ENCODE measurements at places on chromosomes 5 and 9.

DNA sequence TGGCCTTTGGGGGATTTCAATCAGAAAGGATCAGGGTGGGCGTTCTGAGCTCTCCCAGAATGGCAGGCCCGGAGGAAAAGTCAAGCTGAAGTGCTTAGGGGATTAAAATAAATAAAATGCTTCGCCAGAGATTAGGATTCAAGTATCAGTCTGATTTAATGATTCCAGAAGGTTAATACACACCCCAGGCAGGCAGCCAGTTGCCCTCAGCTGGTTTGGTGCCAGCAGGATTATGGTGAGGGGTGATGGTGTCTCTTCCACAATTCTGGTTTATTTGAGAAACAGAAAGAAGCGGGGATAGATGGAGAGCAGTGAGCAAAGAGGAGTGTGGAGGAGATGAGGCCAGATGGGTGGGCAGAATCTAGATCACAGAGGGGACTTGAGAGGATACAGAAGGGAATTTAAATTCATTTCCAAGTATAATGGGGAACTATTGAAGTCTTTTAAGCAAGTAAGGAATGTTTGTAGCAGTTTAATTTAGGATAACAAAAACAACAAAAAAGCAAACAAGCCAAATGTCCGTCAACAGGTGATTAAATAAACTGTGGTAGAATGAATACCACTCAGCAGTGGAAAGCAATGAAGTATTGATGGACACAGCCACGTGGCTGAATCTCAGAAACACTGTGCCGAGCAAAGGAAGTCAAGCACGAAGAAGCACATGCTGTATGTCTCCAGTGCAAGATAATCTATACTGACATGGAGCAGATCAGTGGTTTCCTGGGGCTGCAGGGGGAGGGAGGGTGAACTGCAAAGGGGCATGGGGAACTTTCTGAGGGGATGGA lies 297.7 kb downstream of the MSX2 start:
- no peak for DNase-seq

DNA sequence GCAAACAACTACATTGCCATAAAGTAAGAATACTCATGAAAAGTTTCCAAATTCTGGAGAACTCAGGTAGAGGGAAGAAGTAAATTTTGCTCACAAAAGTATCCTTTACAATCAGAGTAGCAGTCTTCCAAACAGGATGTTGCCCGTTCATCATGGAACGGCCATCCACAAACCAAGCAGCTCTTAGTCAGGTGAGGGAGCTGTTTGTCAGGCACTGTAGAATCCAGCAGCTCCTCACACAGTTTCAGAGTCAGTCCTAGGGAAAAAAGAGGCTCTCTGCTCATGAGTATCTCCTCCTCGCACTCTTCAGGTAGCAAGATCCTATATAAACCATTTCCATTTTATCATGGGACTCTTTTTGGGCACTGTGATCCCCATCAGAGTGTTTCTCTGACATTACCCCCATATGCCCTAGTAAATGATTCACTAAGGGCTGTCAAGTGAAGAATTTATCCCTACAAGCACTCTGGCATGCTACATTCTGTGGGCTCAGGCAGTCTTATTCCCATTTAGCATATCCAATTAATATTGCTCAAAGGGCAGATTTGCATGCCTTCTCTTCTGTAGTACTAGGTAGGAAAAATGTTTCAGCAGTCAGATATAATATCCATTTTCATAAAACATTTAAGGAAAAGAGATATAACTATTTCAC lies 97.9 kb downstream of the WDR41 start:
- no peak for DNase-seq

- DNase-seq = no peak
These were observed 616 bp downstream of the ABL1 start for GRCh38 chr9:130835441-130836298.

GRCh38 chr9:88660611-88661010 lies 125.6 kb downstream of the NXNL2 start:
- DNase-seq = peak; percentile 28

GRCh38 chr5:57895766-57896165 lies 413.2 kb upstream of the ACTBL2 start:
- DNase-seq = no peak

DNA sequence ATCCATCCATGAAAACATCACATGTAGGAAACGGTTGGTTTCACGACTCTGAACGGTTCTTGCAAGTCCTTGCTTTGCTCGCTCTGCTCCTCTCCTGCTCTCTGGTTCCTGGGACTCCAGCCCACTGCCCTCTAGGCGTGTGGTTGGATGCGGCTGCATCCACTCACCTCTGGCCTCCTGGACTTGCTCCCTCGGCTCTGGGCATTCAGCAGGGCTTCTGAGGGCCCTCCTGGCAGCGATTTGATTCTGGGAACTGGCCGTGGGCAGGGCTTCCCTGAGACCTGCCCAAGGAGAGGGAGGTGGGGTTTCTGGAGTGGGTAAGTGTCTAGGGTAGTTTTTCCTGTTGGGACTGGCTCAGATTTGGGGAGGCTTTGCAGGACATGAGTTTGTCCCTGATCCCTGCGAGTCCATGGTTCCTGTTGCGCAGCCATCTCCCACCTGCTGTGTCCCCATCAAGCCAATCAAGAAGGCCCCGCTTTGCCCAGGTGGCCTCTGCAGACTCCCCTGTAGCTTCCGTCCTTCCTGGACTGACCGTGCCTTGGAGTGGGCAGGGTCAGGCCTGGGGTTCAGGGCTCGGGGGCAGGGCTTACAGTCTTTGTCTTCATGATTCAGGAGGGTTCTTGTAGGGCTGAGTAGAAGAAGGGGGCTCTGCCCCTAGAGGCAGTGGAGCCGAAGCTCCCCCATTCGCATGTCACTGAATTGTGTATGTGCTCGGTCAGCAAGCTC lies 192.3 kb downstream of the CACNA1B start:
- no peak for DNase-seq

- no peak for DNase-seq
These were observed 53.2 kb upstream of the SHISAL2B start for GRCh38 chr5:64637144-64637543.

- DNase-seq = no peak
These were observed 185.7 kb downstream of the MARCHF11 start for GRCh38 chr5:15993919-15994318.

GRCh38 chr5:10384483-10384882 lies 31.0 kb downstream of the MARCHF6 start:
- no peak for DNase-seq

GRCh38 chr5:15533129-15533893 lies 33.3 kb downstream of the FBXL7 start:
- DNase-seq = no peak

- no peak for DNase-seq
These were observed 56.8 kb downstream of the ADGRV1 start for GRCh38 chr5:90615355-90615754.

DNA sequence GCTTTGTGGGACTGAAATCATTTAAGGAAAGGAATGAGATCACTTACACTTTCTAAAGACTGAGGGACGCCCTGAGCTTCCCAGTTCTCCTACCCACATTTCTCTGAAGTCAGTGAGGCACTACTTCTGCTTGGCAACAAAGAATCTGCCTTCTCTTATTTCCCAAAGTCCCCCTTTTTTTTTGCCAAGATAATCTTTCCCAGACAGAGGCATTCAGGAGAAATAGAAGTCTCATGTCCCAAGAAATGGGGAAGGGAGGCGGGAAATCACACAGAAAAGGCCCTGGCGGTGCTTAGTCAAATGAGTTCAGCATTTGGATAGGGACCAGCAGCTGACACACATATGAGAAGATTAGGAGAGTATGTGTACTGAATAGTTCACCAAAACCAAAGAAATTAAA lies 159.7 kb downstream of the MUSK start:
- no peak for DNase-seq

GRCh38 chr5:58499941-58500340 lies 8.7 kb downstream of the GAPT start:
- no peak for DNase-seq

- no peak for DNase-seq
These were observed 52.2 kb downstream of the EXOSC2 start for GRCh38 chr9:130745829-130746228.

DNA sequence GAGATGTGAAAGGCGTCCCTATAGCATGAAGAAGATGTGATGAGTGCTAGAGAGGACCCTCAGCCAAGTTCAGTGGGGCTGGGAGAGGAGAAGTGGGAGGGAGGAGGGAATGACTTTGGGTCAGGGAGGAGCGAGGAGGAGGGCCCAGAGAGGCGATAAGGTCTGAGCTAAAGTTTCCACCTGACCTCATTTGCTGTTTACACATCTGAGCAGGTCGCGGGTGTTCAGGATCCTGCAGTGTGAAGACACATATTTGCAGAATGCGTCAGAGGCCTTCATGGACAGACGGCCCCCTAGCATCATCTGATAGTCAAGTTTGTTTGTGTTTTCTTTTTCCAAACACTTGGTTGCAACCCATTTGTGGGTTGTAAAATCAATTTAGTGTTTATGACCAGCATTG lies 18.9 kb upstream of the IGFBPL1 start:
- no peak for DNase-seq

- DNase-seq = no peak
These were observed 131.5 kb upstream of the PTCH1 start for GRCh38 chr9:95648225-95648624.

- no peak for DNase-seq
These were observed 152.1 kb upstream of the GAS1 start for GRCh38 chr9:87099407-87099806.

- peak; percentile 69 for DNase-seq
These were observed 29.0 kb downstream of the SLC31A2 start for GRCh38 chr9:113179839-113180238.

DNA sequence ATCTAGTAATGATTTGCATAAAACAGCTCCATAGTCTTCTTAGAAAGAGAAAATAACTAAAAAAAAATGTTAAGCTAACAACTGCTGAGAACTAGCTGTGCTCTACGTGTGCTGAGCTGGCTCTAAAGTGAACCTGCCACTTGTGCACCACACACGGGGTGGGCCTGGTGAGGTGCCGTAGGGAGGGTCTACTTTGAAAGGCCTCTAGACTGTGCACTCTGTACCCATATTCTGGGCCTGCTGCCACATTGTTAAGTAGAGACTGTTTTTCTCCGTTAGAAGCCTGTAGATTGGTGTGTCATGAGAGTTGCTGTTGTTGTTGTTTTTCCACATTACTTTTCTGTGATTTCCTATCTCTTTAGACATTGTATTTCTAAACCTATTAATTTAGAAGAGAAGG lies 93.9 kb downstream of the CD180 start:
- DNase-seq = no peak

GRCh38 chr5:139131465-139131864 lies 66.7 kb downstream of the SIL1 start:
- DNase-seq = no peak

DNA sequence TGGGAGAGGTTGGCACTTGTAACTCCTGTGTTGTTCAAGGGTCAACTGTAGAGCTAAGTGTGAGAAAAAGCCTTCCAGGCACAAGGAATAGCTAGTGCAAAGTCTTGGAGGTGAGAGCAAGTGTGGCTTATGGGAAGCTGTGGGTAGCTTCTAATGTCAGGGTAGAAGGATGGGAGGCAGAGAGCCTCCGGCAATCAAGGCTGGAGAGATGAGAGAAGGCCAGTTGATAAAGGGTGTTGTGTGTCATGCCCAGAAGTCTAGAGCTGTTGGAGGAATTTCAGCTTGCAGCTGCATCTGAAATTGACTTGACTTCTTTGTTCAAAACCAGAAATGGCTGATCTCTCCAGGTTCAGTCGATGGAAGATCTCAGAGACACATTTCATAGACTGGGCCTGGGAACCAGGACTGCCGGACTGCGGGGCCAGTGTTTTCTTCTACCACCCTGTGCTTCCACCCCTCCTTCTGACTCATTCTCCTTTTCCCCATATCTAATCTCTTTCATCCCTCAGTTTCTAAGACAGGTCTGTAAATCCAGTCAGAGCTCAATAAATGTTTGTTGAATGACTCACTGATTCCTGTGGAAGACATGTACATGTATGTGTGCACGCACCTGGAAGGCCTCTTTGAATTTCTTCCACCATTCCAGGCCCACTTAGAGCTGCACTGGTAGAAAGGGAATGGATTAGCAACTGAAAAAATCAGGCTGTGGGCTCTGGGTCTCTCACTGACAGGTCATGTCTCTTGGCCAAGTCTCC lies 67.8 kb upstream of the KLF4 start:
- DNase-seq = no peak

GRCh38 chr5:116739571-116739970 lies 164.9 kb upstream of the SEMA6A start:
- DNase-seq = no peak

GRCh38 chr9:114776683-114777399 lies 29.0 kb downstream of the TNFSF15 start:
- no peak for DNase-seq

DNA sequence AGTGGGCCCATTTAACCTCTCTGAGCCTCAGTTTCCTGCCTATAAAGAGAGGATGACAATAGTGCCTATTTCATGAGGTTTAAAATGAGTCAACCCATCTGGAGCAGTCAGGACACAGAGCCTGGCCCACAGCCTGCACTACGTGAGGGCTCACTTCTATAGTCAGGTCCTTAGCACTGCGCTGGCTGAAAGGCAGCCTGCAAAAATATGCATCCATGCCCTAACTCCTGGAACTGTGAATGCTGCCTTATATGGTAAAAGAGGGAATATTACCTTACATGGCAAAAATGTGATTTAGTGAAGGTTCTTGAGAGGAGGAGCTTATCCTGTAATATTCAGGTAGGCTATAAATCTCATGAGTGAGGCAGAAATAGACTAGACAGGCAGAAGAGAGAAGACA lies 98.5 kb downstream of the GABBR2 start:
- no peak for DNase-seq

- DNase-seq = no peak
These were observed 9.8 kb upstream of the OLFM1 start for GRCh38 chr9:135077497-135078200.

- no peak for DNase-seq
These were observed 12.9 kb downstream of the DYNC2I2 start for GRCh38 chr9:128643519-128644300.

DNA sequence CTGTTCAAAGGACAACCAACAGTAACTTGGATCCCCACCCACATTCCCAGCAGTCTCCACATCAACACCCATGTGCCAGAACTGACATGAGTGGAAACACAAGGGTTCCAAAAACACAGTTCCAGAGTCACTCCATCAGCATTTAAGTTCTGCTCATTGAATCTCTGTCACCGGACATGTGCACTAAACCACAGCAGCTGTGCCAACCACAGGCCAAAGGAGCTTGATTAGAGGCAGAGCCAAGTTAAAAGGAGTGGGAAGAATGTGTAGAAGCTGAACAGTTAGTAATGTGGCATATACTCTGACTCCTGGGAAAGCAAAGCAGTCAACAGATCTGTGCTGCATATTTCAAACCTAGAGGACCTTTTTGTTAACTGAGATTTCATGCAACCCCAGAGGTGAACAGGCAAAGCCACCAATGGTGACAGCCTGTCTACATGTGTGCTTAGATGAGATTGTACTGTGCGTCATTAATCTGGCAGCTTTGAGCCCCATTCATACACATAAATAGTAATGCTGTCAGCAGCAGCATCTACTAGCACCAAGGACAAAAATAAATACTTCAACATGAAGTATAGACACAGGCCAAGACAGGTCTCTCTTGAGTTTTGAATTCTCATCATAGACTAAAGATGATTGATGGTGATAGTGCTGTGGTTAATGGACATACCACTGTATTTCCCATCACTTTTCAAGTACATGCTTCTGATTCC lies 16.4 kb upstream of the FST start:
- peak; percentile 43 for DNase-seq

GRCh38 chr9:131835151-131835910 lies 95.5 kb upstream of the RAPGEF1 start:
- no peak for DNase-seq
